8988T (cell line): ENCODE measurements at places on chromosomes 12 and 14.

DNA sequence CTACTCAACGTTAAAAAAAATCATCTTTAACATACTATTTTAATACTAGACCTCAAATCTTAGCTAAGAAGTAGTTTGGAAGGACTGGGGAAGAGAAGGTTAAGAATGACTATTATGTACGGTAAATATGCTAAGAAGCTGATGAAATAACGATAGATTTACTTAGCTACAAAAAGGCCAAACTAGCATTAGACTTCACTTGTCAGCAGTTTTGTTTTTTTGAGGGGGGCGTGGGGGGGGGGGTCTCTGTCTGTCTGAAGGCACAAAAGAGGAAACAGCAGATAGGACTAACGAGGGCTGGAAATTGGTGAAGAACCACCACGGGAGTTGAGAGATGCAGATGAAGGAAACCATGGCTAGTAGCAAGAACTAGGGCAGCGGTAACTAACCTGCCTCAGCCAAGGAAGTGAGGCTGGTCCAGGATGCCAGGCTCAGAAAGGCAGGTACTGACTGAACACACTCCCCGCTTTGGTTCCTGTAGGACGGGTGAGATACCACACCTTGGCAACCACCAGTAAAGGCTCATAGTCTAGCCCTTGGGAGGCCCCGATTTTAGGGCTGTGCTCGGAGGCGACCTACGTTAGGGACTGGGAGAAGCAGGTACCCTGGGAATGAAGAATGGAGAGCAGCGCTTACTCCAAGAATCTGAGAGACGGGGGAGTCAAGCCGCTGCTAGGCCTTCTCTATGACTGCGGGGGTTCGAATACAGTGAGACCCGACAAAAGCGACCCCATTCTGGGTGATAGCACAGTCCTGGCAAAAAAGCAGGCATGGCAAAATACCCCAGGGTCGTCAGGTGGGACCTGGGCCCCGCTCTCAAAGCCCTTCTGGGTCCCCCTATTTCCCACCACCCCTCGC lies 675 bp downstream of the NEDD8 start:
- DNase-seq, result no peak

- no peak for DNase-seq
These were observed 80.8 kb downstream of the GRIP1 start for GRCh38 chr12:66598079-66598478.

DNA sequence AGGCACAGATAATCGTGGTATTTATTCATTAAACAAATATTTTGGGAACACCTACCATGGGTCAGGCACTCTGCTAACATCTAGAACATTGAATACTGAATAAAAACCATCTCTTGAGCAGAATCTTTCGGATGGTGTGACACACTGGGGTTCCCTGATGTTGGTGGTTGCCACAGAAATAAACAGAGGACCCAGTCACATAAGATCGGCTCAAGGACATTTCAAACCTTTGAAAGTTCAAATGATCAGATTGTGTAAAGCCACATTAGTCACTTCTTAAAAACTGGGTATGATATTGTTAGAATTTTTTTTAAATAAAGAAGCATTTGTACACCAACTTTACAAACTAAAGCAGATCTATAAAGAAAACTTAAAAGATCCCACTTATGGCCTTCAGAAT lies 39.0 kb downstream of the NR1H4 start:
- DNase-seq, result no peak

DNA sequence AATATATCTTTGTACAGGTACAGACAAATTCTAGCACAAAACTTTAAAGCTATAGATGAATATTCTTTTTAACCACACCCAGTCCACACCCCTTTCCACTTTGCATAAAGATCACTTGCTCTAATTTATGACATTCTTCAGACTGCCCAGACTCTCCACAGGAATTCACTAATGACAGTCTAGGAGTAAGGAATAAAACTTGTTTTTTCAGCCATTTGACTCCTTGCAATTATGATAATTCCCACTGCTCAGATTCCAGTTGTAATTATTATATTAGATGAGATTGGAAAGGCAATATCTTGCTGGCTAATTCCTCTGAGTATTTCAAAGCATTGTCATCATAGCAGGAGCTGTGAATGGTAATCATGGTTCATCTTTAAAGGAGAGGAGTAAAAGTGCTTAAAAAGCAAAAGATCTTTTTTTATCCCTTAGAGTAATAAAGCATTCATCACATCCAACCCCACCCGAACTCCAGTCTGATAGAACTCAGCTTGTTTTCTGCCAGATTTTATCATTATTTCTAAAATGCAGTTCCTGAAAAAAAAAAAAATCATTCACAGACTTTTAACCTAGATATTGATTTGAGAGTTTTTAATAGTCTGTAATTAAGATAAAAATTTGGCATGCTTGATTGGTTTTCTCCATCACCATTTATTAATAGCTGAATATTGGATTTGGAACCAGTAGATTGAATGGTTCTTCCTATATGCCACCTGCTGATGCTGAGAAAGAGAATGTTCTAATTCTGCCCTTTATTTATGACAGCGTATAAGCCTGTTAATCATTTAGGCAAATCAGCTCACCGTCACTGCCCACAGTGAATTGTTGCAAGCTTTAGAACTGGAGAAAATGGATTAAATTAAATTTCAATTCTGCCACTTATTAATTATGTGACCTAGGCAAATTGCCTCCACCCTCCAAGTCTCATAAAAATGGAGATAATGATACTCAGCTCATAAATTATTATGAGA lies 93.9 kb upstream of the RASSF8 start:
- no peak for DNase-seq

DNA sequence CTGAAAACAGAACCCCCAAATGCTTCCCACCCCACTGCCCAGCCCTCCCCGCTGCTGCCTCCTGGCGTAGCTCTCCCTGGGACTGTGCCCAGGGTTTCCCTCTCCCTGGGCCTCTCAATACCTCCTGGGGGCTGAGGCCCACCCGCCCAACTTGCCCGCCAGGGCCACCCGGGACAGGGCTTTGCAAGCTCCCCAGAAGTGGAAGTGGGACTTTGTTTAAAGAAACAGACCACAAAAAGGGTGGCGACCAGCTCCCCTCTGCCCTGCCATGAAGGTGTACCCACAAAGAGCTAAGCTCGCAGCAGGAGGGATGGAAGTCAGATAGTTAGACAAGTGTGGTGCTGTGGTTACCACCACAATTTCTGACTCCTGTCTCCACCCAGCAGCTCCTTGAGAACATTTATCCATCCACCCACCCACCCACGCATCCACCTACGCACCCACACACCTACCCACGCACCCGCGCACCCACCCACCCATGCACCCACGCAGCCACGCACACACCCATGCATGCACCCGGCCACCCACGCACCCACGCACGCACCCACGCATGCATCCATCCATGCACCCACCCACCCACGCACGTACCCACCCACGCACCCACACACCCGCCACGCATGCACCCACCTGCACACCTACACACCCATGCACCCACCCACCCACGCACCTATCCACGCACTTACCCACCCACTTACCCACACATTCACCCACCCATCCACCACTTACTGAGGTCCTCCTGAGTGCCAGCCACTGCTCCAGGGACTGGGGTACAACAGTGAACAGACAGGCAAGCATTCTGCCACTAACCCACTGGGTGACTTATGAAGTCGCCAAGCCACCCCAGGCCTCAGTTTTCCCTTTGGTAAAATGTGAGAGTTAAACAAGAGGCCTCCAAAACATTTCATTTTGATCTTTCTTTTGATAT lies 127.3 kb downstream of the SCARB1 start:
- no peak for DNase-seq

GRCh38 chr12:109458771-109459208 lies 18.3 kb downstream of the KCTD10 start:
- DNase-seq, result no peak

- peak; percentile 93 for DNase-seq
These were observed 58.0 kb downstream of the LGMN start for GRCh38 chr14:92690171-92691011.

GRCh38 chr12:69569236-69569635 lies 16.0 kb upstream of the CCT2 start:
- DNase-seq, result no peak

- DNase-seq, result no peak
These were observed 111.5 kb upstream of the KITLG start for GRCh38 chr12:88691811-88692210.

DNA sequence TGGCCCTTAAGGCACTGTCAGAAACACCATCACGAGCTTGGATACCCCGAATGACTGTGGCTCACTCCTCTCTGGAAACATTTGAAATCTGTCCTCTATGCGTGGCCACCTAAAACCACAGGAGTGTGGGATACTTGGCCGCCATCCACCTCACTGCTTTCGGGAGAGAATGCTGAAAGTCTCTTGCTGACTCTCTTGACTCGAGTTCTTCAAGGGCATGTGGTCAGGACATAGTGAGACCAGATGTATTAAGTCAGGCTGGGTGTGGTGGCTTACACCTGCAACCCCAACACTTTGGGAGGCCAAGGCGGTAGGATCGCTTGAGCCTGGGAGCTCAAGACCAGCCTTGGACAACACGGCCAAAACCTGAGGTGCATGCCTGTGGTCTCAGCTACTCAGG lies 174.7 kb upstream of the ALG10B start:
- no peak for DNase-seq

DNA sequence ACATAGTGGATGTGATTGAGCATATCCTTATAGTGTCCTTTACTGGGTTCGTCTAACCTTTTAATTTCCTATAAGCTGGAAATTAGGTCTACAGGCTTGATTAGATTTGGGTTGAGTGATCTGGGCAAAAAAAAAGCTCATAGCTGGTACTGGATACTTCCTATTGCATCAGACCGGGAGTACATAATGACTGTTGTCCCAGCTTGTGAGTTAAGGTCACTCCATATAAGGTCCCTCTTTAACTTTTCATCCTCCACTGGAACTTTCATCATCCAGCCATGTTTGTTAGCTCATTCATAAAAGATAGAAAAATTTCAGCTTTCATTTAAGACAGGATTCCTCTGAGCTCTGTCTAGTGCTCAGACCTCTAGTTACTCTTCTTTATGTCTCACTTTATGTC lies 80.8 kb downstream of the C14orf132 start:
- no peak for DNase-seq

DNA sequence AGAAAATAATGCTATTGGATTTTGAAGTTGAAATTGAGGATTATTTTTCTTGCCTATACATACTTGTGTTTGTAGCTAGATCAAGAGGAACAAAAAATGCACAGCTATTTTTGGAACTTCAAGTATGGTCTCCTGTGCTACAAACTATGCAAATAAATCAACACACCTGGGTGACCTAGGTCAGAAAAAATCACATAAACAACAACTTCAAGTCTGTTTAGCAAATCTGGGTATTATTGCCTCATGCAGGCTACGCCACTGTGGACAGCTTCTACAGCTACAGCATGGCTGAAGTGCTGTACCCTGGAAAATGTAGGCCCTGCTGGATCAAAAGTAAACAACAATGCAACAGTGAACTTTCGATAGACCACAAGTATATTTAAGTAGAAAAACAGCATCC lies 87.5 kb downstream of the SLC6A15 start:
- DNase-seq, result no peak

DNA sequence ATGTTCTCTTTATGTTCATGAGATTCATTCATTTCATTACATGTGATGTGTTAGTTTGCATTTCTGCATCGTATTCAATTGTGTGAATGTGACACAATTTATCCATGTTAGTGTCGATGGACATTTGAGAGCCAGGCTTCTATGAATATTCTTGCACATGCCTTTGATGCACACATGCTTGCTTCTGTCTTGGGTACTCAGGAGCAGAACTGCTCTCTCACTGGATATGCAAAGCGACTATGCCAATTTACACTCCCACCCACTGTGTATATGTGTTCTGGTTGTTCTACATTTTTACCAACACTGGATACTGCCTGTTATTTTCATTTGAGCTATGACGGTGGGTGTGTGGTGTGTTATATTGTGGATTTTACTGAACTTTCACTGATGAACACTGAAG lies 84.3 kb upstream of the GTF2A1 start:
- DNase-seq, result no peak

GRCh38 chr12:59742841-59743240 lies 147.0 kb downstream of the SLC16A7 start:
- no peak for DNase-seq

DNA sequence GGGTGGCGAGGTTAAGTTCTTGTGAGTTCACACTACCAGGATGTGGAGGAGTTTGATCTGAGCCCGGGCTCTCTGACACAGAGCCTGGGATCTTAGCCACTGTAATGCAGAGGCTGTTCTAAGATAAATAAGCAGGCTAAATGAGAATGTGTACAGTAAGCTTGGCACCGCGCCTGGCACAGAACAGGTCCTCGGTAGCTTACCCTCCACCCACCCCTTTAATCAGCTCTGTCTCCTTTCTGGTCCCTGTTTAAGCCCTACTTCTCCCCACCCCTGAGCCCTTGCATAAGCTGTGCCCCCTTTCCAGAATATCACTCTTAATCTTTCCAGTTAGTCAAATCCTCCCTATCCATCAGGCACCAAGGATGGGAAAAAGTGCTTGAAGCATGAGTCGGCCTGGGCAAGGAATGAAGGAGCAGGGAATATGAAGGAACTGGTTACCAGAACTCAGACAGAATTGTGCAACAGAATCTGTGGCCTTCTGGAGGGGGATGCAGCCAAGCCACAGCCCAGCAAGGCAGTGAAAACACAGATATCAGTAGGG lies 32.8 kb upstream of the CMKLR1 start:
- DNase-seq, result no peak

DNA sequence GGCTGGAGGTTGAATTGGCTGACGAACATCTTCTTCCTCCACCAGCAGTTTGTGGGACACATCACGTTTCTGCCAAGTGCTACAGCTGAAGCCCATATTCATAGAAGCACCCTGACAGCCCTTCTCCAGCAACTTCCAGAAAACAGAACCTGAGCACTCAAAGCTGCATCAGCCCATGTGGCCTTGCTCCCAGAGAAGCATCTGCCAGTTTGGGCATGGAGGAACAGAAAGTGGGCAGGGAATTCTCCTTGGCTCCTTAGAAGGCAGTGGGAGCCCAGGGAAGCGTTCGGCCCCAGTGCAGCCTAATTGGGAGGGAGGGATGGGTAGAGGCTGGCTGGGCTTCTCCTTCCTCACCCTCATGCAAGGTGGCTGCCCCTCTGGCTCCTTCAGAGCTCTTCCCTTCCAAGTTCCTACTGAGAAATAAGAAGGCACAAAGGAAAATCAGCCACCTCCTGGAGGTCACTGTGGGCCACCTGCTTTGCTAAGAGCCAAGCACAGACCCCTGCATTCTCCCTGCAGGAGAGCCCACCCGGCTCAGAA lies 4.1 kb upstream of the NGB start:
- DNase-seq, result no peak

- no peak for DNase-seq
These were observed 1.9 kb downstream of the FAM222A start for GRCh38 chr12:109715310-109716091.

DNA sequence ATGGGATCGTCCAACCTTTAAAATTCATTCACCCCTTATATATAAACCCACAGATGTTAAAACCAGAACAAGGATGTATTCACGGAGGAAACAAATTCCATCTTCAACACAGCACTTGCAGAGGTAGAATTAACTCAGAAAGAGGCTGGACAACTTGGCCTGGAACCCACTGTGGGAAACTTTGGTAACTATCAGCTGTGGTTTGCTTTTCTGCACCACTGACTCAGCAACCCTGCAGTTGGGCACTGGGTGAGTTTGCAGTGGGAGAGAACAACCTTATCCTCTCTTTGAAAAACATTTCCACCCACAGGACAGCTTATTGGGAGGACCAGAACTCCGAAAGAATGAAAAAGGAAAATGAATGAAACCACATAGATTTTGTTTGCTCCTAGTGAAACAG lies 66.3 kb downstream of the ZNF664 start:
- DNase-seq, result no peak
